ENCODE measurements at places on chromosomes 7 and 10.
A peak's percentile ranks its signal among the peaks of the same experiment; 100 is the strongest.

GRCh38 chr7:113100121-113100603, 13.5 kb upstream of the GPR85 start:
- no peak for DNase-seq

GRCh38 chr10:3652886-3653285, 132.1 kb downstream of the KLF6 start:
- no peak for DNase-seq

GRCh38 chr7:29123626-29124190, 22.6 kb downstream of the CPVL start:
- DNase-seq: no peak

- no peak for DNase-seq
Measured at GRCh38 chr7:45716380-45717203, 142.4 kb downstream of the ADCY1 start.

GRCh38 chr7:21757537-21758282, 188.0 kb downstream of the CDCA7L start:
- DNase-seq: no peak

DNA sequence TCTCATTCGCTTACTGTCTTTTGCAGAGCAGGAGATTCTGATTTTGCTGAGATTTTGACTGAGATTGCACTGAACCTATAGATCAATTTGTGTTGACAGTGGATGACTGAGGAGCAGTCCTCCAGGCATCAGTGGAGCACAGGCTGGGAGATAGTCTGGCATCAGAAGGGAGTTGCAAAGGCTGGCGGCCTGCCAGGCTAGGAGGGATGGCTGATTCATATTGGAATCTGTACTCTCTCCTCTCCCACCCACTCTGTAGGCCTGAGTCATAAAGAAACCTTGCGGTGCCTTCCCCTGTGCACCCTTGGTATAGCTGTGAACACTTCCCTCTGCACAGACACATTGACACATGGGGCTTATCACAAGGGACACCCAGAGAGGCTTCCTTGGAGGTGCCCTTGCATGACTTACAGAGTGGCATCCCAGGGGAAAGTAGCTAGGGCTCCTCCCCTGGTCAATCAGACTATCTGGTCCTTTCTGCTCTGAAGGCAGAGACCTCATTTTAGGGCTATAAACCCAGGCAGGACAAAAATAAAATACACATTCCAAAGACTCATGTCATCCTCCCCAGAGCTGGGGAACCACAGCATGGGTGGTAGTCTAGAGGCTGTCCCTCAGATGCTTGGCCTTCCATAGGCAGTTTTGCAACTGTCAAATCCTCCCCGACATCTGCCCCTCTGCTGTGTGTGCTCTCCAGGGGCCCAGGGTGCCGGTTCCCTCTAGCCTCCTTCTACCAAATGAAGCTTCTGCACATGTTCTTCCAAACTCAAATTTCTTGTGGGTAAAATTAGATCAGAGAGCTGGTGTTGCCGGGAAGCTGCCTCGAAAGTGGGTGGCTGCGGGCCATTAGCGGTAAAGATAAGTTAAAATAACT, 37.4 kb upstream of the EEPD1 start:
- DNase-seq: no peak

DNA sequence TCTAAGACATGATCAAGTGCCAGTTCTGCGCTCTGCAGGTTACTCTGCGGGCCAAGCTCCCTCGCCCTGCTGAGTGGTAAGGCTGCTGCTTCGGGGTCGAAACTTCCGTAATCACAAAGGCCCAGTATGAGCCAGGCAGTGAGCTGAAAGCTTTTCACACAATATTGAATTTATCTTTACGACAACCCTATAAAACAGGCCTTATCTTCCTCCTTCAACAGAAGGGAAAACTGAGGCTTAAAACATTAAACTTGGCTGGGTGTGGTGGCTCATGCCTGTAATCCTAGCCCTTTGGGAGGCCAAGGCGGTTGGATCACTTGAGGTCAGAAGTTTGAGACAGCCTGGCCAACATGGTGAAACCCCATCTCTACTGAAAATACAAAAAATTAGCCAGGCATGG, 83.3 kb downstream of the FAM107B start:
- no peak for DNase-seq

GRCh38 chr10:128848810-128849209, 618.2 kb upstream of the MGMT start:
- DNase-seq: no peak

- DNase-seq: no peak
Measured at GRCh38 chr10:133336118-133336576, 549 bp downstream of the CALY start.

GRCh38 chr10:75108684-75109458, 2.6 kb upstream of the SAMD8 start:
- no peak for DNase-seq

DNA sequence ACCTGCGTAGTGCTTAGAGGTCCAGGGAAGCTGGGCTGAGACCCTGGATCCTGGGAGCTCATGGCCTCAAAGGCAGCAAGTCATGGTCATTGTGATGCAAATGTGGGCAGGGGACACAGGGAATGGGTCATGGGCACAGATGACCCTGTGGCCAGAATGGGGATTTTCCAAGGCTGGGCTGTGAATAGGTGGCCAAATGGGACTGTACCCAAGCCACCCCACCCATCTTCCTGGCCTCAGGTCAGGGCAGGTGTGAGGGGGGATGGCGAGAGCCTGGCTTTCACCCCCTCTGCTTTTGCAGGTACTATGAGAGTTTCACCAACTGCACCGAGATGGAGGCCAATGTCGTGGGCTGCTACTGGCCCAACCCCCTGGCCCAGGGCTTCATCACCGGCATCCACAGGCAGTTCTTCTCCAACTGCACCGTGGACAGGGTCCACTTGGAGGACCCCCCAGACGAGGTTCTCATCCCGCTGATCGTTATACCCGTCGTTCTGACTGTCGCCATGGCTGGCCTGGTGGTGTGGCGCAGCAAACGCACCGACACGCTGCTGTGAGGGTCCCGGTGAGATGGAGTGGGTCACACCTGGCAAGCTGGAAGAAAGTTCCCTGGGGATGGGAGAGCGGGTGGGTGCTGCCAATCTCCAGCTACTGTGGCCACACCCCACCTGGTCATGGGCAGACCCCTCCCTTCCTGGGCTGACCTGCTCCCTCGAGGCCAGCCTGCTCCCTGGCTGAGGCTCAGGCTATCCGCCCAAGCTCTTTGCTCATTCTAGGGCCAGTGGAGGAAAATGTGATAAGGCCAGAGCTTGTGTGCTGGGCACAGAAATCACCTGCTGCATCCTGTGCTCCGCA, 25.5 kb downstream of the RAMP3 start:
- no peak for DNase-seq

DNA sequence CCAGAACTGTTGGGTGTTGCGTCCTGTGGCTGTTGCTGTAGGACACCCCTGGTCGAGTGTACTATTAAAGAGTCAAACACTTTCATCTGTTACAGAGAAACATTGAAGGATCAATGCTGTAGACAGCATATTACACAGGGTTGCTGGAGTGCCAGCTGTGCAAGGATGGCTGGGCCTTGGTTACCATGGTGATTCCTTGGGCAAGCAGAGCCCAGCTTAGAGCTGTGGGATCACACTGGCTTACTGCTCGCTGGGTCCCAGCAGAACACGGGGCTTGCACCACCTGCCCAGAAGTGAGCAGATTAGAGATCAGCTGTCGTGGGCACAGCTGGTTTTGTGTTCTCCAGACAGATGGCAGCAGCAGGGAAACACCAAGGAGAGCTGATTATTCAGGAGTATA, 76.0 kb downstream of the GPR141 start:
- no peak for DNase-seq

GRCh38 chr7:101538596-101539459, 90.3 kb downstream of the MYL10 start:
- DNase-seq: no peak

DNA sequence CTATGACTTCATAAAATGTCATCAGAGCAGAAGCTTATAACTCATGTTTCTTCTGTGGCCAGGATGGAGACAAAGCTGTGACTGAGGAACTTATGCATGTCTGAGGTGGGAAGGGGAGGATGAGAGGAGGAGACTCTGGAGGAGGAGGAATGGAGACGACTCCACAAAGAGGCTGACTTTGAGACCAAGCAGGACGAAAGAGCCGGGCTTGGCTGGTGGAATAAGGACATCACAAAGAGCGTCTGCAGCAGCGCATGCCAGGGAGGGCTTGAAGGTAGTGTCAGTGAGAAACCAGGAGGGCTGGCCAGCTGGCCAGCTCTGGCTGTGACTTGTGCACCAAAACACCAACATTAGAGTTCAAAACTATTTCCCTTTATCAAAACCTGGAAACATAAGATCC, 6.1 kb upstream of the GDF2 start:
- no peak for DNase-seq

GRCh38 chr7:101772508-101773211, 44.8 kb upstream of the CUX1 start:
- DNase-seq: no peak

DNA sequence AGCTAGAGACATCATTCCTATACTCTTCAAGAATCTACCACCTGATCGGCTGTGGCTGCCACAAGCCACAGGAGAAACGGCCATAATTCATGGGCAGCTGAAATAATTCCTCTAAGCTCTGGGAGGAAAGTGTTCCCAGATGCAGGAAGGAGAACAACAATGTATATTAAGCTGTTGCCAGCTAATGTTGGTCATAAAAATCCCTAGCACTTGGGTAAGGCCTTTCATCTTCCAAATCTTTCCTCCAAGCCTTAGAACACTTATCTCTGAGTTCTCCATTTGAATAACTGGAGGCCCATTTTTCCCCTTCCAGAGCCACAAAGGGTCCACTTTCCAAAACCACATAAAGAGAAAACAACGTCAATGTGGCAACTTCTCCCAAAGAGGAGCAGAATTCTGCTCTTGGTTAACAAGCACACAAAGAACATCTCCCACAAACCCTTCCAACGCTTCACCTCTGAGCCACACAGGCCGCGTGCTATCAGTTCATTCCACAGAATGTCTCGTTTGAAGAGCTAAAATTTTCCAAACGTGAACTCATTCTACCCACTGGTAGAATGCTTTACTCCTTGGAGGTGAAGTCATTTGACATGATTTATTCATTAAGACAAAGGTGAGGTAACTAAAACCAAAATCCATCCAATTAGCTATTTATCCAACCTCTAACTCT, 11.2 kb downstream of the KCNMA1 start:
- DNase-seq: no peak

DNA sequence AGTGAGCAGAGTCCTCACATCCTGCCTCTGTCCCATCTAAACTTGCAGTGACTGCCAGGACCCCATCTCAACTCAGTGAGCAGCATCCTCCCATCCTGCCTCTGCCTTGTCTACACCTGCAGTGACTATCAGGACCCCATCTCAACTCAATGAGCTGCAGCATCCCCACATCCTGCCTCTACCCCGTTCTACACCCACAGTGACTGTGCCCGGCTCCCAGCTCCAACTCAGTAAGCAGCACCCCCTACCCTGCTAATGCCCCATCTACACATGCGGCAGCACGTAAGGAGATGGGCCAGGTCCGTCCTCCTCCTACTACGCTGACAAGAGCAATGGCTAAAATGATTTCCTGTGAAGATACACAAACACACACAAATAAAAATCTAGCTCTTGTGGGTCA, 65.5 kb downstream of the TNS3 start:
- no peak for DNase-seq

GRCh38 chr7:145398758-145399157, 562.9 kb upstream of the TPK1 start:
- no peak for DNase-seq

DNA sequence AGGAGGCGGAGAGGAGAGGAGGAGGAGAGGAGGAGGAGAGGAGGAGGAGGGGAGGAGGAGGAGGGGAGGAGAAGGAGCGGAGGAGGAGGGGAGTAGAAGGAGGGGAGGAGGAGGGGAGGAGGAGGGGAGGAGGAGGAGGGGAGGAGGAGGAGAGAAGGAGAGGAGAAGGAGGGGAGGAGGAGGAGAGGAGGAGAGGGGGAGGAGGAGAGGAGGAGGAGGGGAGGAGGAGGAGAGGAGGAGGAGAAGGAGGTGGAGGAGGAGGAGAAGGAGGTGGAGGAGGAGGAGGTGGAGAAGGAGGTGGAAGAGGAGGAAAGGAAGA, 15.5 kb upstream of the CRCP start:
- DNase-seq: no peak

DNA sequence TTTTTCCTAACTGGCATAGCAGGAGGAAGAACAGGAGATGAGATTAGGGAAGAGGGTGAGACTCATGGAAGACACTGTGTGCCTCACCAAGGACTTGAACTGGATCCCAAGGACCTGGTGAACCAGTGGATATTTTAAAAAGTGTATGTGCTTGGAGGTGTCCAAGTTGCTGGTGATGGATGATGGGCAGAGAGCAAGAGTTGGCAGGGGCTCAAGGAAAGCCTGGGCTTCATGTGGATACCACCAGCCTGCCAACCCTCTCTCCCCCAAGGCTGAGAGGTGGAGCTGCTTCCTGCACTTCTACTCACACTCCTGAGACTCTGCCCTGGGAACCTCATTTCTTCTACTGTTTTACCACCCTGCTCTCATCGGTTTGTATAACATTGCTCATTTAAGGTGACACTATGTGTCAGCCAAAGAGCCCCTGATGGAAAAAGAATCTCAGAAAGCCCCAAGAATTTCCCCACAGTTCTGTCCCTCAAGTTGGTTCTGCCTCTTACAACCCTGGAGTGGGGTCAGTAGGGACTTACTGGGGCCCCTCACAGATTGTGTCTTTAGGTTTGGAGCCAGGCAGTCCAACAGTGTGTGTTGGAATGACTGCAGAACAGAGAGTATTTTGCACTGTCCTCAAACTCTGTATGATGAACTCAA, 56.2 kb upstream of the PDCD4 start:
- DNase-seq: no peak

DNA sequence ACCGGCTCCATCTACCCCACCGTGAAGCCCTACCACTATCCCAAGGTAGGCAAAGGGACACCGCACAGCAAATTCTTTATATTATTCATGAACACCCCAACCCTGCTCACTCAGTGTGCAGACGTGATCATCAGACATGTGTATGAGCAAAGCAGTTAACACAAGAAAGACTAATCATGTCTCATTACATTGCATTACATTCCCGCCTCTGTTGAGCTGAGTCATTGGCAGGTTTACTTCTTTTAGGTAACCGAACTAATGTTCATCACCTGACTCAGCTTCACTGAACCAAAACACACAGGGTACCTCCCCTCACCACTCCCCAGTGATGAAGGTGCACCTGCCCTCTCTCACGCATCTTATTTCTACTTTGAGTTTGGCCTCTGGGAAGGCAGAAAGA, 233.4 kb downstream of the PAXIP1 start:
- no peak for DNase-seq

- no peak for DNase-seq
Measured at GRCh38 chr10:72552857-72553256, 73.0 kb downstream of the MICU1 start.

GRCh38 chr7:8442814-8443304, 9.4 kb downstream of the NXPH1 start:
- peak; percentile 41 for DNase-seq

GRCh38 chr10:131816157-131816775, 84.5 kb upstream of the PPP2R2D start:
- no peak for DNase-seq

DNA sequence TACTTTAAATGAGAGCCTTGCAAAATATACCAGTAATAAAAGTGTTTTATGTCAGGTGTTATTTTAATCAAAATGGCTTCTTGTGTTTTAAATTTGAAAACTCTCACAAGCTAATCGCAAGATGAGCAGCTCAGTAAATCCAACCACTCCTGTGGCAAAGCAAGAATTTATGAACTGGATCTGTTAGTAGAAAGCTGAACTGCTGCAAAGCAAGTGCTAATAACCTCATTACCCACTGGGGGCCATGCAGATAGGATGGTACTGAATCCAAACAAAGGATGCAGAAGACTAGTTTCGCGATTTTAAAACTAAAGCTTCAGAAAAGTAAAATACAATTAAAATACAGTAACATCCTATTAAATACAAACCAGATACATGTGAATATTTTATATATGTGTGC, 468.0 kb downstream of the PARD3 start:
- no peak for DNase-seq
